ENCODE measurements at places on chromosomes 1 and 21.

GRCh38 chr1:85865213-85865612 lies 157.0 kb upstream of the ZNHIT6 start:
- peak; percentile 42 for DNase-seq

GRCh38 chr1:178607718-178608408 lies 95.0 kb downstream of the TEX35 start:
- no peak for DNase-seq

- no peak for DNase-seq
Observed at GRCh38 chr1:237201155-237201554, 159.2 kb downstream of the RYR2 start.

DNA sequence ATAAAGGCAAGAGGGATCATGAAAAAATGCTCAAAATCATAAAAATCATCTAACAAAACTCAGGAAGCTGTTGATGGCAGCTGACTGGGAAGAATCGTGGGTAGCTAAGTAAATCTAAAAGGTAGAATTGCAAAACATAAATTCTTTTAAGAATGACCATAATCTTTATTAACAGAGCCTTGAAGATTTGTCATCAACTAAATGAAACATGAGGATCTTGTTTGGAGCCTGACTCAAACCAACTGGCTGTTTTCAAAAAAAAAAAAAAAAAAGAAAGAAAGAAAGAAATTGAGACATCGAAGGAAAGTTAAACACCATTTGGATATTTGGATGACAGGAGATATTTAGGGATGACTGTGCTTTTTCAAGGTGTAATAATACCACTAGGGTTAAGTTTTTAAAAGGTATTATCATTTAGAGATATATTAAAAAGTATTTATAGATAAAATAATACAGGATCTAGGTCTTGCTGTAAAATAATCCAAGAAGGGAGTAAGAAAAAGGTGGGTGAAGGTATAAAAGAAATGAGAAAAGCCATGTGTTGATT lies 48.6 kb downstream of the CD34 start:
- peak; percentile 63 for DNase-seq

DNA sequence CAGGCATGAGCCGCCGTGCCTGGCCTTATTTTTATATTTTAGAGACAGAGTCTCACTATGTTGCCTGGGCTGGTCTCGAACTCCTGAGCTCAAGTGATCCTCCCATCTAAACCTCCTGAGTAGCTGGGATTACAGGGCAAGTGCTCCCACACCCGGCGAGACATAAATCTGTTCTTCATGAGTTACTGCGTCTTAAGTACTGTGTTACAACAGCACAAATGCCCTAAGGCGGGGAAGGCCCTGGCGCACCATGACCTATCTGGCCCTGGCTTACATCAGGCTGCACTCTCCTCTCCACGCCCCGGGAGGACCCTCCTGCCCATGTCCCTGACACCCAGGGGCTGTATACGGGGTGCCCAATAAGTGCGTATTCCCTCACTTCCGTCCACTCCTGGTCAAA lies 4.3 kb downstream of the GPR153 start:
- DNase-seq, result no peak

DNA sequence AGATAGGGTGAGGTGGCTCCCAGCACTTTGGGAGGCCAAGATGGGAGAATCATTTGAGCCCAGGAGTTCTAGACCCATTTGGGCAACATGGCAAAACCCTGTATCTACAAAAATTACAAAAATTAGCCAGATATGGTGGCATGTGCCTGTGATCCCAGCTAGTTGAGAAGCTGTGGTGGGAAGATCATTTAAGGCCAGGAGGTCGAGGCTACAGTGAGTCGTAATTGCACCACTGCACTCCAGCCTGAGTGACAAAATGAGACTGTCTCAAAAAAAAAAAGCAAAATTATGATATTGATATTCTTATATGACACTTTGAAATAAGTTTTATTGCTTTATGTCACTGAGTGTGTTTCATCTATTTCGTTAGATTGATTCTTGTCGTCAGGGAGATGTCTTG lies 7.4 kb downstream of the ACADM start:
- DNase-seq, result no peak

DNA sequence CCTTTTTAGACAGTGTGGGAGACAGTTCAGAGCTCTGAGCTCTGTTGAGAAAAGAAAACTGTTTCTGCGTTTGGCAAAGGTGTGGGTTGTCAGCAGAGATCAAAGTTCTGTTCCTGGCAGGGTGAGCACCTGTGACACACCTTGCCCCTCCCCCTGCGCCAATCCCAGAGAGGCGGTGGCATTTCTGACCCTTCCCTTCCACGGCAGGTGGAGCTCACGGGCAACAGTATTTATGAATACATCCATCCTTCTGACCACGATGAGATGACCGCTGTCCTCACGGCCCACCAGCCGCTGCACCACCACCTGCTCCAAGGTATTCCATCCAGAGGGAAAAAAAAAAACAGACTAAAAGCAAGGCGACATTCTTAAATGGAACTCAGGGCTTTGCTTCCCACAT lies 20.7 kb downstream of the SIM2 start:
- DNase-seq, result no peak

DNA sequence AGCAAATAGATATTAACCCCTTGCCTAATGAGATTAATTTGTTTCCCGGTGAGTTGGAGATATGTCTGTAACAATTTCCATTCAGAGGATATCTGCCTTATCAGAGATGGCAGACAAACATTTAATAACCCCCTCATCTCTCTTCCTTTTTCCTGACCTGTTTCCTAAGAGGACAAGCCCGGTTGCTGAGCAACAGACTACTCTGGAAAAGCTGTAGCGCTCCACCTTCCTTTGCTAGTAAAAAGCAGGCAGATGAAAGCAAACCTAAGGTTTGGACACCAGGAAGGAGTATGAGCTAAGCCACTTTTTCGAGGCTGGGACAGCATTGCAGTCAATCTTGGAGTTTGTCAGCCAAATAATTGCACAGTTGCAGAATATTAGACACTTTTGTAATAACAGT lies 82.4 kb downstream of the RGS21 start:
- DNase-seq, result no peak

DNA sequence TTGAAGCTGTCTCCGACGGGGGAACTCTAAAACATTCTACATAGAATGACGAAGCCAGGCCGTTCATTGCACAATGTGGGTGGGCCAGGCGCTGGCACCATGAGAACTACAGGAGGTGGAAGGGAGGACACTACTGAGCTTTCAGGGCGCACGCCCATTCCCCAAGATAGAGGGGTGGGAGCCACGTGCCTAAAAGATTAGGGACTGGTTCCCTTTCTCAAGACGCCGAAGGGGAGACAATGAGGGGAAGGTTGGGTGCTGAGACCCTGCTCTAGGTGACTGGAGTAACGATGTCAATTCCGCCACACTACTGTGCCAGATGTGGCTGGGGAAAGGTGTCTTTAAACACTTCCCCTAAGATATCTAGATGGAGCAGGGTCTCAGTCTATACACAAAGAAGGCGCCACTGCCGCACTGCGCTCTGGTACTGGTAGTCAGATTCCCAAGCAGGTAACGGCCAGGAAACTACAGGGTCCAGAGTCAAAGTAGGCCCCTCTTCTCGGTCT lies 782 bp downstream of the CSDE1 start:
- DNase-seq, result no peak

DNA sequence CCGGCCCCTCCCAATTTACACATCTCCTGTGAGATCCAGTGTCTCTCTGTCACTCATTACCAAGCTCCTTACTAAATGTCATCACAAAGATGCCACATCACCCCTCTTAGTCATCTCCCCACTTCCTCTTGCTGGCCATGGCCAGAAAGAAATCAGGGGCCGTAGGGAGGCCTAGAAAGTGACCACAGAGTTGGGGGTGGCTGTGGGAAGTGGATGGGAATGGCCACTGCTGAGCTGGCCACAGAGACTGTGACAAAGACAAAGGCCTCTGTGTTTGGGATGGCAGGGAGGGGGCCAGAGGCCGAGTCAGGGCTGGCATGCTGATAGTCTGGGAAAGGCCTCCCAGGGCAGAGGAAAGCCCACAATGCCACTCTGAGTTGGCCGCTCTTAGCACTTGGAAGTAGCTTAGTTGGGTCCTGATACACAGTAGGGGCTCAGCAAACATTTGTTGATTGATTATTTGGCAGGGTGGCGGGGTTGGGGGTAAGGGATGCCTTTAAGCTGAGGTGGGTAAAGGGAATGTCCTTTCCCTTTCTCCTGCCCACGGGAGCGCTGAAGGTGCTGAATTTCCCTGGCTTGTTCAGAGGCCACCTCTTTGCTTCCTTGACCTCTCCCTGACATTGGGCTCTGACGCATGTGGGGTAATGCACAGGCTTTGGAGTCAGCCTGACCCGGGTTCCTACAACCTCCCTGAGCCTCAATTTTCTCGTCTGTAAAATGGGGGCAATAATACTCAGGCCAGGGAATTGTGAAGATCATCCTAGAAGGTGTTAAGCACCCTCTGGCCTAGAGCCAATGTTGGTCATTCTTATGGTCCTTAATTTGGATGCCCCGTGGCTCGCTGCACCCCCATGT lies 13.2 kb downstream of the NAV1 start:
- DNase-seq, result no peak

- no peak for DNase-seq
Observed at GRCh38 chr1:21184276-21184675, 7.6 kb upstream of the EIF4G3 start.

DNA sequence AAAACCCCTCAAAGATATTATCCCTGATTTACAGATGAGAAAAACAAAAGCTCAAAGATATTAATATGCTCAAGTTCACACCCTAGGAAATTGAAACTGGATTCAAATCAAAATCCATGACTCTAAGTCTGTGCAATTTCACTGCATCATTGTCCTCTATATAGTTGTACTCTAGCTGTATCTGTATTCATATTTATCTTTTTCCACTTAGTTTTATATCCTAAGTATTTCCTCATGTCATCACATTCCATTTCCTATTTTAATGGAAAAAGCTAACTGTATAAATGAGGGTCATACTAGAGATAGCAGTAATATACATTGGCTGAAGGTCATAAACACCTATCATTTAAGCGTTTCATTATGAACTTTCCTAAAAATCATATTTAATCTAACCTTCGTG lies 42.2 kb upstream of the RALGPS2 start:
- DNase-seq, result no peak

Data from AG09309 (cell line).